Heart right ventricle (tissue), 16 donors: ENCODE measurements at places on chromosomes 3 and 15. TPM values are rescaled to one million over a fixed set of nuclear protein-coding genes. Genes with fewer than 3 reads are reported as not detected.

The REC114 gene
- total RNA-seq: 0.62 TPM

- DNase-seq: no peak
These were observed 412.1 kb upstream of the DPH6 start for GRCh38 chr15:35958021-35958420.

The P3H2 gene
- total RNA-seq: 10.6 TPM

DNA sequence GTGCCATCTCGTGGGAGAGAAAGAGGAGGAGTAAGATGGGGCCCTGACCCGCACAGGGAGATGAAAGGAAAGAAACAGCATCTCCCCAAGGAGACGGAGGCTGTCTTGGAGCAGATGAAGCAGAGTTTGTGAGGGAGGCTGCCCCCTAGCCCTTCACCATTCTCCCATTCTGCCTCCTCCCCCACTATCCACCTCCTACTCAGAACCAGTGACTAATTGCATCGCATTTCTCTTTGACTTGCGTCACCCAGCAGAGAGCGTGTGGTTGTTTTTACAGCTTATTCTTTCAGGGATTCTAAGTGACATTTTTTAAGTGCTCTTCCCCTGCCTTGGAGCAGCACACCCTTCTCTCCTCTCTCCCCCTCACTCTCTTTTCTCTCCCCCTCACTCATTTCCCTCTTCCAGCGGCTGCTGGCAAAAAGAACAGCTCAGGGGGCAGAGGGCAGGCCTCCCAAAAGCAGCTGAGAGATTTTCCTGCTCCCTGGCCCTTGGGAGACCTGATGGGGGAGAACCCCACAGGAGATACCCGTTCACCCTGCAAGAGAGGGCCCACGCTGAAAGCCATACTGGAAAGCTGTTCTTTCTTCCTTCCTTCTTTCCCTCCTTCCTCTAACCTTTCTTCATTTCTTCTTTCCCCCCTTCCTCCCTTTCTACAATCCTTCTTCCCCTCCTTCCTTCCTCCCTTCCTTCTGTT lies 91.8 kb downstream of the MRPL46 start:
- no peak for DNase-seq

The MUSTN1 gene
- total RNA-seq: 35.5 TPM
